ENCODE measurements at places on chromosomes 4 and X. TPM values are rescaled to one million over a fixed set of nuclear protein-coding genes. Genes with fewer than 3 reads are reported as not detected.
A peak's percentile ranks its signal among the peaks of the same experiment; 100 is the strongest.

DNA sequence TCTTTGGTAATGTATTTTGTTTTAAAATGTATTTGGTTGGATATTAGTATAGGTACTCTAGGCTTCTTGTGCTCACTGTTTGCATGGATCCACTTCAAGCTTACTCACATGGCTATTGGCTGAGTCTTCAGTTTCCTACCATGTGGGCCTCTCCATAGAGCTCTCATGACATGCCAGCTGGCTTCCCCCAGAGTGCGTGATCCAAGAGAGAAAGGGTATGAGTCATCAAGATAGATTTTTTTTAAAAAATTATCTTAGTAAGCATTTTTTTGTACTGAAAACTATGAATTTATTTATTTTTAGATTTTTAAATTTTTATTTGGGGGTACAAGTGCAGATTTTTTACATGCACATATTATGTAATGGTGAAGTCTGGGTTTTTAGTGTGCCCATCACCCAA is 219.1 kb upstream of the AMOT start:
- no peak for DNase-seq

- DNase-seq = no peak
Observed at GRCh38 chr4:100224160-100224559, 33.9 kb upstream of the DDIT4L start.

DNA sequence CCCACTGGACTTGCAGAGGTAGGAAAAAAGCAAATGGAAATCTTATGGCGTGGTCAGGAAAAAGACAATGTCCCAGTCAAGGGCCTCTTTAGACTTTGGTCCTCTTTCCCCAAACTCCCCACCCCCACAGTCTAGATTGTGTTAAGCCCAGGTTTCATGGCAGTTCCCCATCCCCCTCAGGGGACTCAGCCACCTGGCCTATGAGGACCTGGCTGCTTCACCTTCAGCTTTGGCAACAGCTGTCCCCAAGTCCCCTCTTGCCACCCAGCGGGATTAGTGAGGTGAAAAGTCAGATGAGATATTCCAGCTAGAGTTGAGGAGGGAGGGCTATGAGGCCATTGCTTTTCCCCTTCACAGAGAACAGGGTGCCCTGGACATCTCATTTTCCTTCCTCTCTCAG is 457 bp downstream of the RIPPLY1 start:
- DNase-seq = no peak

SPANXB1 gene
- not detected for total RNA-seq

DNA sequence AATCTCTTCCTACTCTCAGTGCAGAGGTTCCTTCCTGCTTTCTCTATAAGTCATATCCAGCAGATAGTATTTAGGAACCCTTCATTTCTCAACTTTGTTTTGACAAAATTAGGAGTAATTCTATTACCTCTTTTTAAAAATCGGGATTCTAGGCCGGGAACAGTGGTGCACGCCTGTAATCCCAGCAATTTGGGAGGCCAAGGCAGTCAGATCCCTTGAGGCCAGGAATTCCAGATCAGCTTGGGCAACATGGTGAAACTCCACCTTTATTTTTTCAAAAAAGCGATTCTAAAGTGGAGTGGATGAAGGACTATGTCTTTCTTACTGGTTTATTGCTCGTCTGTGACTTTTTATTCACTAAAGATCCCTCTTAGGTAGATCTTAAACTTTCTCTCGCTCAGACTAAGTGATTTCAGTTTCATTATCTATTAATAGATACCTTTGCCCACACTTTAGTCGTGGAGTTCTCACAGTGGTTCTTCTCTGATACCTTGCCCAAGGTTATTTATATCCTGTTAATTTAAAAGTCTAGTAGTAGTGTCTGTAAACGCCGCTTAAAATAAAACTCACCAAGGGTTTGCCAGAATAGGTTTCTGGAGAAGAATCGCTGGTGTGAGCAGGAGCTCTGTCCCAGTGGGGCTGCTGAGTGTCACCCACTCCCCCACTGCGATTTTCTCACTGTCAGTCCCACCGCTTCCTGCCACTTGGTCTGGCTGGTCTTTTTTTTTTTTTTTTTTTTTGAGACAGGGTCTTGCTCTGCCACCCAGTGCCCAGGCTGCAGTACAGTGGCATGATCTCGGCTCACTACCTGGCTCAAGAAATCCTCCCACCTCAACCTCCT is 27.0 kb upstream of the TMEM131L start:
- DNase-seq = peak; percentile 55

AFF2 gene
- 1.0 TPM for total RNA-seq

POF1B gene
- 0.83 TPM for total RNA-seq

LRCH2 gene
- total RNA-seq = not detected

- DNase-seq = no peak
Observed at GRCh38 chr4:163462556-163462955, 11.0 kb downstream of the TKTL2 start.

DNA sequence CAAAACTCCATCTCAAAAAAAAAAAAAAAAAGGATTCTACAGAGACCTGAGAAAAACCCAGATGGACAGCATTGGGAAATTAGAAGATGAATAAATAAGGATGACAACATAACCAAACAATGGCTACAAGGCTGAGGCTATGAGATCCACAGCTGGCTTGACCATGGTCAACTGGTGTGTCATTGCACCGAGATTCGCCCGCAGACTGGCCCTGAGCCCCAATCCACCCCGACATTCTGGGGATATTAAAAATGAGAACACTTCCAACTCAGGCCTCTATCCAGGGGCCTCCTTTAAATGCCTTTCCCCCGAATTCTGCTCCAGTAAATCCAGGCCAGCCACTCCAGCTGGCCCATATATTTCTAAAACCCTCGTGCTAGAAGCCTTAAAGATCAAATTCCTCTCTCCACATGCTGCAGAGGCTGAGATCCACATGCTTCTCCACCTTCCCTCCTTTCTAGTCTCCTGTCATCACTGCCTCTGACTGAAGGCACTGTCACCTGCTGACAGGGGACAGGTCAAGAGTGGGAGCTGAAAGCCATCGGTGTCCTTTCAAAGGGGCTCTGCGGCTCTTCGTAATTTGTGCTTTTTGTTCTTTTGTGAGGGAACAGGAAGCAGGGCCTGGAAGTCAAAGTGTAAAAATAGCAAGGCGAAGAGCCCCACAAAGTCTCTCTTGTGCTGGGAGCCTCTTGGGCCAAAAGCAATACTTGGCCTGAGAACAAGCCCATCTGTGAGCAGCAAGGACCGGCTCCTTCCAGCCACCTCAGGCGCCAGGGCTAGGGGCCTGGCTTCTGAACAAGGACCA is 203.7 kb downstream of the NSUN7 start:
- no peak for DNase-seq

DNA sequence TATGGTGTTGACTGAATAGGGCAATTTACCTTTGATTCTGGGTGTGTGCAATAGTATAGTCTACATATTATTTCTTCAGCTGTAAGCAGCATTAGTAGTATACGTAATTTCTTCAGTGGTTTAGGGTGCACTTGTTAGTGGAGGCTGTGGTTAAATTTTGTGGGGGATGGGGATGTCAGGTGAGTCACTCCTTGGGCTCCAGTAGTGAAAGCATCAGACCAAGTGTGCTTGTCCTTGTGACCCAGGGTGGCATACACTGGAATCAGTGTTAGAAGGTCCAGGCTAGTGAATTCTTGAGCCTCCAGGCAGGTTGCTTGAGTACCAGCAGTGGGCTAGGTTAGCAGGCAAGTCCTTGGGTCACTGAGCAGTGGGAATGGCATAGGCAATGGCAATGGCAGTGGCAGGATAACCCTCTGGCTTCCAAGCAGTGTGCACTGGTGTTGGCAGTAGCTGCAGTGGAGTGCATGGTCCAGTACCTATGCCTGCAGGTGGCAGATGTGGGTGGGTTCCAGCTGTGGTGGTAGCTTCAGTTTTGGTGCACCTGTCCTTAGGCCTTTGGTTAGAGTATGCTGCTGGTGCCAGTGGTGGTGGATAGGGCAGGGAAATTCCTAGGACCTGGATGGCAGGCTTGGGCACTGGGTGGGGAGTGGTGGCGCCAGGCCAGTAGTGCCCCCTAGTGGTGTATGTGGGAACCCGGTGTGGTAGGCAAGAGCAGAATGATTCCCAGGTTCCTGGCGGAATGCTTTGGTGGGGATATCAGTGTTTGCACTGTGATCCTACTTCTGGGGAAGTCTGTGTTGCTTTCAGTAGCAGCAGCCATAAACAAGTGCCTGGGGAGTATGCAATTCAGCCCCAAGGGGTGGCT is 531.0 kb downstream of the SMARCA1 start:
- DNase-seq = no peak

- no peak for DNase-seq
Observed at GRCh38 chrX:151871244-151871643, 41.4 kb upstream of the MAGEA4 start.

- DNase-seq = no peak
Observed at GRCh38 chrX:29145316-29145715, 558.1 kb downstream of the IL1RAPL1 start.

GRCh38 chrX:97845451-97845850 is 961.7 kb downstream of the RPA4 start:
- no peak for DNase-seq

DNA sequence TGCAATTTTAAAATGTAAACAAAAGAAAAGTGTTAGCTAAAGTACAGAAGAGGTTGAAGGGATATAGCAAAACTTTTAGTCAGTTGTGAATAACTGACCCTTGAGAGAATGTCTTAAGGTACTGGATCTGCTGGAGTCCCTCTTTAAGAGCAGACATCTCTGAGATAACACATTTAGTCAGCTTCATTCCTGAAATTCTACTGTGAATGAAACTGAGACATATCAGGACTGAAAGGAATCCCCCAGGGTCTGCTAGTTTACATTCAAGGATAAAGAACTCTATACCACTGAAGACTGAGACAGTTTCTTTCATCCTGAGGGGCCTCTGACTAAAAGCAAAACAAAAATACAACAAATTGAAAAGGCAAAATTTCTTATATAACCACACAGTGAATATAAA is 54.4 kb downstream of the PGRMC1 start:
- no peak for DNase-seq

LRIT3 gene
- total RNA-seq = 0.26 TPM

GRCh38 chrX:16797841-16798240 is 11.6 kb downstream of the TXLNG start:
- DNase-seq = no peak

GRCh38 chrX:70509078-70509477 is 64.4 kb downstream of the DLG3 start:
- DNase-seq = no peak

GRCh38 chr4:154476232-154476631 is 15.4 kb downstream of the DCHS2 start:
- no peak for DNase-seq

- DNase-seq = no peak
Observed at GRCh38 chrX:2463973-2464676, 36.7 kb downstream of the DHRSX start.

GRCh38 chrX:125295337-125295736 is 24.3 kb upstream of the TEX13C start:
- DNase-seq = no peak

UGT8 gene
- 0.17 TPM for total RNA-seq

- no peak for DNase-seq
Observed at GRCh38 chr4:7647600-7648543, 213.1 kb upstream of the PSAPL1 start.
